ENCODE measurements at places on chromosomes 12 and 14.

GRCh38 chr12:43090981-43091380, 461.0 kb downstream of the ADAMTS20 start:
- DNase-seq = no peak

GRCh38 chr14:63752449-63753169, 24.7 kb upstream of the SGPP1 start:
- no peak for DNase-seq

- no peak for DNase-seq
These were observed 501 bp downstream of the C1R start for GRCh38 chr12:7091660-7092228.

DNA sequence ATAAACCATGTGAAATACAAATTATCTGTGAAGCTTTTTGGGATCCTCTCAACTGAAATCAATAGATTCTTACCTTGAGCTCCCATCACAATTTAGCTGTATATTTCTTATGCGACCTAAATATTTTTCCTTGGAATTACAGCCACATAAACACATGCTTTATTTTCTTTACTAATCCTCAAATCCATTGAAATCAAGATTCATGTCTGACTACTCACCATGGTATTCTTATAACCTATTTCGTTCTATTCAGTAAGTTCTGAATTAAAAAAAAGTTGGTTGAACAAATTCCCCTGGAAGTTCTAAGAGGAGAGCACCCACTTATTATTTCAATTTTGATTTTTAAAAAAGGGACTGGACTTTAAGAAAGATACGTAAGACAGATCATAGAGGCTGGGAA, 292.1 kb upstream of the ATP2B1 start:
- DNase-seq = no peak

- DNase-seq = no peak
These were observed 148.6 kb downstream of the SLC6A15 start for GRCh38 chr12:84764001-84764400.

DNA sequence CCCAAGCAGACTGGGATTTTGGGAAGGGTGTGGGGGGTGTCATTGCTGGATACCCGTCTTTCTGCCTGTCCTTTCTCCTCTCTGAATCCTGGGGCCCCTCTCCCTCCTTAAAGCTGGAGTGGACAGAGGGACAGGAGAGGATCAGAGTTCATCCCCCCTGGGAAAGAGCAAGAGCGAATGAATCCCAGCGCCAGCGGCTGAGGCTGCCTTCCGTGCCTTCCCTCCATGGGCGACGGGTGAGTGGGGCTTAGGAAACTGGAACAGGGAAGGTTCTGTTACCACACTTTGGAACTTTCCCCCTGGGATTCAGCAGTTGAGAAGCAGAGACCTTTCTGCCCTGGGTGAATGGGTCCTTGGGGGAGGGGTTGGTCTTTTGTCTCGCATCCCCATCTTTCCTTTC, 16.2 kb upstream of the RIN3 start:
- no peak for DNase-seq

DNA sequence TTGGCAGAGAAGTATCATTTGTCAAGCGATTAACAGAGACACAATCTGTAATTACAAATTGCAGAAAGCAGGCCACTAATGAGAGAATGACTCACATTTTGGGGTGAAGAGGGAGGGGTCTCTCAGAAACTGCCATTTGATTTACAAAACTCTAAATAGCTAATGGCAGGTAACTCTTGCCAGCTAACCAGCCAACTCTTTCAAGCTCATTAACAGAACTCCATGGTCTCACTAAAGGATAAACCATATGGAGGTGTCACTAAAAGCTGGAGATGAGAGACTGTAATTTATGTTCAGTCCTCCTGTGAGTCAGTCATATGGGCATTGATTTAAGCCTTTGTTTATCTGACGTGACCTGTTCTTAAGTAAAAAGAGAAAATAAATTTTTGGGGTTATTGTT, 336.4 kb downstream of the FOXG1 start:
- peak; percentile 83 for DNase-seq

DNA sequence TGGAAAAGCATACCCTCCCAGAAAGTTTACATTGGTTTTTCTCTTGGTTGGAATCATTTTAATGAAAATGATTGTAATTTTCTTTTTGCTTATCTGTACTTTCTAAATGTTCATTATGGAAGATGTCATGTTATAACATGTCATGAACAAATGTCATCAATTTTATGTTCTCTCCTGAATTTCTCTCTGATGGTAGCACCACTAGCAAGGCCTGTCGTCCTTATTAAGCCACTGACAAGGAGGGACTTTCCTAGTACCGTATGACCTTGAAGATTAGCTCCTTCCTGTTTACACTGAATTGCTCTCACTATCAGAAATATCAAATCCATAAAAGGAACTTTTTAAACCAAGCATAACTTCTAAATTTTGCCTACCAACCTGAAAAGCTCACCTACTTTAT, 99.0 kb downstream of the ESR2 start:
- no peak for DNase-seq

GRCh38 chr14:75467763-75468162, 39.9 kb downstream of the JDP2 start:
- no peak for DNase-seq

GRCh38 chr12:24573621-24574020, 375.3 kb downstream of the BCAT1 start:
- DNase-seq = no peak

DNA sequence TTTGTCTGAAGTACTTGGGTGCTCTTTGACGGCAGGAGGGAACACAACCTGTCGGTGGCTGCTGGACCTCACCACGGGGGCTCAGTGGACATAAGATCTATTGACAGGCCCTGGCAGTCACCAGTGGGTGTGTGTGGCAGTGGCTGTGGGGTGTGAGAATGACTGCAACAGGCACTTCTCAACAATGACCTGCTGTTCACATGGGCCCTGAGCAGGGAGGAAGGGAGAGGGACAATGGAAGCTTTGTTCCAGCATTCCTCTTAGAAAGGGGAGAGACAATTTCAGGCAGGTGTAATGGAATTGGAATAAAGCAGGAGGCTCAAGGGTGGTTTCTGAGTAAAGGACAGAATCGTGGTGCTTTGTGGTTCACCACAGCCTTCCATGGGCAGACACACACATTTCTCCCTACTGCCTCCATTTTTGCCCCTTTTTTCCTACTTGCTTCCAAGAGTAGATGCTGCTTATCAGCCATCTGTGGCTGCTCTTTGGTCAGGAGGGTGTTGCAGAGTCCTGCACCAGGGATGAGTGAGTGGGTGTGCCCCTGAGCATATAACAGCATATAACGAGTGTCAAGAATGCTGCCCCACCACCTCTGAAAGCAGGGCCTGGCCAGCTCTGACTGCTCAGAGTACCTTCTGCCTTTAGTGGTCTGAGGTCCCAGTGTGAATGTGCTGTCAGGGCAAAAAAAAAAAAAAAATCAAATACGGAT, 267.7 kb downstream of the RASSF9 start:
- DNase-seq = no peak

DNA sequence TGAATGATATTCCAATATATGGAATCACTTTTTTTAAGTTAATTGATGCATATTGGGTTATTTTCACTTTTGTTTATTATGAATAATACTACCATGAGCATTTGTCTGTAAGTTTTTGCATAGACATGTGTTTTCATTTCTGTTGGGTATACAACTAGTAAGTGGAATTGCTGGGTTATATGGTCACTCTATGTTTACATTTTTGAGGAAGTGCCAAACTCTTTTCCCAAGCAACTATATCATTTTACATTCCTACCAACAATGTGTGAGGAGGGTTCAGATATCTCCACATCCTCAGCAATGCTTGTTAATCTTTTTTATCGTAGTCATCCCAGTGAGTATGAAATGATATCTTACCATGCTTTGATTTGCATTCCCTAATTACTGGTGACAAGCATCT, 64.0 kb downstream of the MON2 start:
- no peak for DNase-seq

GRCh38 chr12:56034586-56035332, 7.0 kb upstream of the RPS26 start:
- DNase-seq = no peak

- DNase-seq = peak; percentile 41
These were observed 60.6 kb downstream of the PTPRB start for GRCh38 chr12:70576341-70577282.

DNA sequence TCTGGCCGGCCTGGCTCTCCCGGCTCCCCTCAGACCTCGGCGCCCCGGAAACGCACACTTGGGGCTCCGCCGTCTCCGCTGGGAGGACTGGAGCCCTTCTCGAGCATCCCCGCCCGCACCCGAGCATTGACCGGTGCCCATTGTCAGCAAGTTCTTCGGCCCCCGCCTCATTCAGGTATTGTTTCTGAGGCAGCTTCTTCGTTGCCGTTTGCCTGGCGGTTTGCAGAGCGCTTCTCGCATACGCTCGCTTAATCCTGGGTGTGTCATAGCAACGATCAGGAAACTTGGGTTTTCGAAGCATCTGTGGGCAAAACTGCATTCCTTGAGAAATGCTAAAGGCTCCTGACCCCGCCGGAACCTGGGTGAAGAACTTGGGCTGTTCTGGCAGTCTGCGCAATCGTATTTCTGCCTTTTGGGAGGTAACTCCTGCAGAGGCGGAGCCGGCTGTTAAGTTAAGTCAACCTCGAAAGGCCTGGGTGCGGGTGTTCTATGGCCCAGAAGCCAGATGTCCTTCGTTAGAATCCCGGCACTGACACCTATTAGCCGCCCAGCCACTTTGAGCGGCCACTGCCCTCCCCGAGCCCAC, 518 bp downstream of the GSKIP start:
- no peak for DNase-seq

DNA sequence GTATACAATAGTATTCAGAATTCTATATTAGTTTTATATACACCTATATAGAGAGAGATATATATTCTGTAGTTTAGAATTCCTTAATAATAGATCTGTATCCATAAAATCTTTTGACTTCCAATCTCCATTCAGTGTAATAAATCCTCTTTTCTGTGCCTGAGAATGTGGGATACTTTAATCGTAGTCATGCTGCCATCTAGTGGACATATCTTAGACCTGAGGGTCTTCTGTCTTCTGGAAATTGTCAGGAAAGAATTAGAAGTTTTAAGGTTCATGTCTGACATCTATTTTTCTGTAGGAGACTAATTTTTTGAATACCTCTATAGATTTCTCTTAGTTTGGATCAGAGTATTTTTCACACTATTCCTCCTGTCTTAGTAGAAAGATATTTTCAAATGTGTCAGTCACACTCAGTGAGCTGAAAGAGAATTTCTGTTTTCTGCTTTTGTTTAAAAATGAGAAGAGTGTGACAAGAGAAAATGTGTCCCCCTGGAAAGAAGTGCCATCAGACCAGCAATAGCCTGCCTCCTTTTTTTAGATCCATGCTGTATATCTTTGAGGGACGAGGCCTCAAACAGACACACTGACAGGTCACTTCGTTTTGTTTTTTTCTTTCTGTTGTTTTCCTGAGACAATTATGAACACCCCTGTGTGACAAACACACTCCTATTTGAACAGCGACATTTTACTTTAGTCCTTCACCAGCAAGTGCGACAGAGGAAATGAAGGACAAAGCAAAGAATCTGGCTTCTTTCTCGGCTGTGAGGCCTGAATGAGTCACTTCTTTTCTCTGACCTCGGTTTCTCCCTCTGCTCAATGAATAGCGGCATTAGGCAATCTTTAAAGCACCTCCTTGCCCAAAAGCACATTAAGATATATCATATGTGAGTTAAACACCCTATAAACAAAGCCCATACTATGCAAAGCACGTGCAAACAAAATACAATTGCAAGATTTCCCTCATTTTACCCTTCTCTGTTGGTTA, 96.3 kb downstream of the GALC start:
- peak; percentile 98 for DNase-seq

DNA sequence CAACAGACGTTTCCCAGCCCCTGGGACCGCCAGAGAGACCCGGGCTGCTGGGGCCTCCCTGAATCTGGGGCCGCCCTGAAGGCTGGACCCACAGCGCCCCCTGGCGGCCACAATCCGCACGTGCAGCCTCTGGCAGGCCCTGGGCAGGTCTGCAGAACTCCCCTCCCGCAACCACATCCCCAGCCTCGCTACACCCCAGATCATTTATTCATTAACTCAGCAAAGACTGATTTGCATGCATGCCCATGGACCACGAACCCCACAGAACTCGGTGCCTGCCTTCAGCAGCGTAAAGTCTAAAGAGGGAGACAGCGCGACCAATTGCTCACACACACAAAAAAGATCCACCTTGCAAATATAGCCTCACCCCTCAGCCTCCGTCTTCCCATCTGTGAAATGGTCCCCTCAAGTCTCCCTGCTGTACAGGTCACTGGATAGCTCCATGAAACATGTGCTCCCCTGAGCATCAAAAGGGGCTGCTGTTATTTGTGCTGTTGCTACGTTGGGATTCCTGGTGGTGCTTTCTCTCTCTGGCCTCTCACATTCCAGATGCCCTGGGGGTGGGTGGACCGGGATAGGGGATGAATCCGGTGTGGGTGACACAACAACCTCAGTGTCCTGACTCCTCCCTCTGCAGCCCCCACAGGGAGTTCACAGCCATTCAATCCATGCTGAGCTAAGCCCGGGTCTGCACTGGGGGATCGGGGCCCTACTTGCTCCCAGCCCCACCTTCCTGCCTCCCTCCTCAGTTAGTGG, 96.4 kb downstream of the SCARB1 start:
- DNase-seq = peak; percentile 65

GRCh38 chr14:100529561-100530031, 57.6 kb downstream of the BEGAIN start:
- no peak for DNase-seq

GRCh38 chr14:23017091-23017490, 7.1 kb upstream of the C14orf93 start:
- no peak for DNase-seq

- DNase-seq = no peak
These were observed 1.3 kb upstream of the SLC41A2 start for GRCh38 chr12:104959335-104959841.

DNA sequence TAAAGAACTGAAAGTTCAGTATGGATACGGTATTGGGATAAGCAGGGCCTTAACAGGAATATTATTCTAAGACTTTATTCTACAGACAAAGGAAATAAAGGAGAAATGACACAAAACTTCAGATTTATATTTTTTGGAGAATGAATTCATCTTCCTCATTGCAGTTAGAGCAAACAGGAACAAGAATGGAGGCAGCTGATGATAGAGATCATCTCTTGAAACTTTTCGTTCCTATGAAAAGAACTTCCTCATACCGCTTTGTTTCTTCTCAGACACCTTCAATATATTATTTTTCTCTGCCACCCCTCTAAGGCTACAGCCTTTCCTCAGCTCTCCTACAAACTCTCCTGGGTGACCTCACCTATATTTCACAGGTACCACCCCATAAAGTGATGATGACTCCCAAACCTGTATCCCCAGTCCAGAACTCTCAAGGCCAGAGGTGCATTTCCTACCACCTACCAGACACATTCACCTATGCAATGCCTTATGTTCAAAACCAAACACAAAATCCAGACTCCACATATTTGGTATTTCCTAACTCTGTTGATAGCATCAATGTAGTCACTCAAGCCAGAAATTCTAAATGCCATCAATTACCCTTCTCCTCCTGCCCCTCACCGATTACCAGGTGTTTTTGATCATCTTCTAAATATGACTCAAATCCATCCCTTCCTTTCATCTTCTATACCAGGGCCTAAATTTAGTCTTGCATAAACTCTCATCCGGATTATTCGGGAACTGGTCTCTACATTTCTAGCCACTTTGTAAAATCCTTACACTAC, 7.4 kb downstream of the MAP4K5 start:
- no peak for DNase-seq

- no peak for DNase-seq
These were observed 24.3 kb upstream of the SUPT16H start for GRCh38 chr14:21408147-21408546.

- no peak for DNase-seq
These were observed 9.7 kb upstream of the SGPP1 start for GRCh38 chr14:63737582-63738006.

- no peak for DNase-seq
These were observed 57.0 kb upstream of the FKBP4 start for GRCh38 chr12:2737656-2738241.

GRCh38 chr14:59425322-59425935, 39.8 kb downstream of the GPR135 start:
- no peak for DNase-seq
